ENCODE measurements at places on chromosomes 6 and 20.

DNA sequence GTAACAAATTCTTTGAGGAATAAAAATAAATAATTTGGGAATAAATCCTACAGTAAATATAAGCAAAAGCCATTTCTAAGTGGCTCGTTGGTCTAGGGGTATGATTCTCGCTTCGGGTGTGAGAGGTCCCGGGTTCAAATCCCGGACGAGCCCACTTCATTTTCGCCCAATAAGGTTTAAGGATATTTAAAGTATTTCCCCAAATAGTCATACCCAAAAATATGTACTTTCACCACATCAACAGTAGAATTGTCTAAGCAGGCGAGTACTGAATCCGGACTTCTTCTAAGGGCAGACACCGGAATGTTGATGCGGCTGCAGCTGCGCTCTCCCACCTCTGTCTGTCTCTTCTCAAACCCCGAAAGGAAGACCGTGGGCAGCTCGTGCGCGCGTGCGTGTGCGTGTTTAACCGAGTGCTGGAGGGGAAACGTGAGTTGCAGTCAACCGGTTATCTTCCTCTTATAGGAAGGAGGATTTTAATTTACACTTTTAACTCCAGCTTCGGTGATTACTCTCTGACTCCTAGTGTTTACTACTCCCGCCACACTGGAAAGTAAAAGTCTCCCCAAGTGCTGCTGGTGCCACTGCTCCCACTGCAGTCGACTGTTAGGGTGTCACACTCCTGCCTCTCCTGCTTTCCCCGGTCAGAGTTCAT is 155.7 kb upstream of the PRSS16 start:
- peak; percentile 75 for DNase-seq

GRCh38 chr6:34544776-34545471 is 11.2 kb downstream of the SPDEF start:
- no peak for DNase-seq

- DNase-seq, result no peak
Measured at GRCh38 chr20:17904027-17904426, 64.6 kb downstream of the SNX5 start.

GRCh38 chr6:30612687-30613248 is 4.3 kb downstream of the PPP1R10 start:
- no peak for DNase-seq

Data from AG09309 (cell line).